Endothelial cell of umbilical vein (primary cell): ENCODE measurements at places on chromosomes 3 and 15. TPM values are rescaled to one million over a fixed set of nuclear protein-coding genes. Genes with fewer than 3 reads are reported as not detected.
A peak's percentile ranks its signal among the peaks of the same experiment; 100 is the strongest.

- no peak for DNase-seq
Observed at GRCh38 chr15:63820210-63820609, 13.5 kb downstream of the HERC1 start.

- peak; percentile 38 for DNase-seq
Observed at GRCh38 chr15:58224068-58224467, 85.9 kb downstream of the AQP9 start.

- peak; percentile 64 for DNase-seq
Observed at GRCh38 chr3:87867001-87867400, 191.8 kb downstream of the CGGBP1 start.

GRCh38 chr3:120353463-120353862, 4.3 kb upstream of the LRRC58 start:
- no peak for DNase-seq

DNA sequence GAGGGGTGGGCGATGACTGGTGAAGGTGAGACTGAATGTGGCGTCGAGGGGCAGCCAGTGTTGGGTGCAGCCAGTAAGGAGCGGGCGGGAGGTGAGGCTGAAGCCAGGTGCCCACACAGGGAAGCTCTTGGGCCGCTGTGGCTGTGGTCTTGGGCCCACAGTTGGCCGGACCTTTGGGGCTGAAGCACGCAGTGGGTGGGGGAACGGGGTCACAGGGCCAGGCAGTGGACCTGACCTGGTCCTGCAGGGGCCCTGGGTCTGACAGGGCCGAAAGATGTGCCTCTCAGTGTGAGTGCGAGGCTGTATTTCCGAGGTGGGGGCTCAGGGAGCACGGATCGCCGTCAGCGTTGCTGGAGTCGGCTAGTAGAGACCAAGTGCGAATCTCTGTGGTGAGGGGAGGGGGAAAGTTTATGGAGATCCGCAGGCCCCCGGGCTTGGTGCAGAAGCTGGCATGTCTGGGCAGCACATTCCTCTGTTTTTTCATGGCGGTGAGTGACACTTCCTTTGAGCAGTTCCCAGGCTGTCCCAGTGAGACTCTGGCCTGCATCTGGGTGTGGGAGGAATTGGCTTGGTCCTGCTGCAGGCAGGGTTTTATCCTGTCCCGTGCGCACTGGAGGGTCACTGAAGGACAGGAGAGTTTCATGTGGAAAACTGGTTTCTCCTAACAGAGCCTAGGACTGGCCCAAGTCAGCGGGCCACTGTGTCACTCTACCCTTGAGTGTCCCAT, 100.8 kb downstream of the TMEM266 start:
- no peak for DNase-seq

GRCh38 chr3:18369551-18370185, 55.5 kb downstream of the SATB1 start:
- no peak for DNase-seq

Gene LMAN1L
- not detected in 2 replicates for total RNA-seq

Gene RPL35A
- total RNA-seq: 1,094 and 1,153 TPM in 2 replicates
